ENCODE measurements at places on chromosomes 16 and 17.

DNA sequence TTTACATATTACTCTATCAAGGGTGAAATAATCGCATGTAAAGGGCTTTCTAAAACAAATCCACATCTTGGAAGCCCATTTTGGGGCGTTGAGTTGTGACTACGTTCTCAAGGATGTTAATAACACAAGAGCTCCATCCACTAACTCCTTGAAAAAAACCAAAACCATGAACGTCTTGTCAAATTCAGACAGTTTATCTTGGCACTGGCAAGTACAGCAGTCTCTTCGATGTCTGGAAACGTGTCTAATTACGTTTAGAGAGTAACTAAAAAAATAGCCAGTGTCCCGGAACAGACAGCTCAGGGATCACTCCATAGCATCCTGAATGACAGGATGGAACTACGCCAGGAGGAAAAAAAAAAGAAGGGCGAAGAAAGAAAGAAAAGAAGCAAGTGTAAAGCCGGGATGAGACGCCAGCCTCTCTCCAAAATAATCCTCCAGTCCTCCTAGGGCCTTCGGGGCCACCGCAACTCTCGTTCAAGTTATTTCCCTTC, 954 bp downstream of the MYO1D start:
- DNase-seq: peak; percentile 19

DNA sequence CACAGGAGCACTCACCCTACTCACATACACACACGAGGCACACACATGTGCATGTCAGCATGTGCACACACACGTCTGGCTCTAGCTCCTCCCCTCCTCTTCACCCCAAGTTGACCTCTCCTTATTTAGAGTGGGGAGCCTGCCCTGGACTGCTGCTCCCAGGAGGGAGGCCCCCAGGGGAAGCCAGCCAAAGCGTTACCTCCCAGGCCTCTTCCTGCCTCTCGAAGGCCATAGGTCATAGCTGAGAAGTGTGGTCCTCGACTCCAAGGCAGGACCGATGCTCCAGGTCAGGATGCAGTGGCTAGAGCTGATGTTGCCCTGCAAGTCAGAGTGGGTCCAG, 18.8 kb downstream of the POLR3K start:
- DNase-seq: no peak

DNA sequence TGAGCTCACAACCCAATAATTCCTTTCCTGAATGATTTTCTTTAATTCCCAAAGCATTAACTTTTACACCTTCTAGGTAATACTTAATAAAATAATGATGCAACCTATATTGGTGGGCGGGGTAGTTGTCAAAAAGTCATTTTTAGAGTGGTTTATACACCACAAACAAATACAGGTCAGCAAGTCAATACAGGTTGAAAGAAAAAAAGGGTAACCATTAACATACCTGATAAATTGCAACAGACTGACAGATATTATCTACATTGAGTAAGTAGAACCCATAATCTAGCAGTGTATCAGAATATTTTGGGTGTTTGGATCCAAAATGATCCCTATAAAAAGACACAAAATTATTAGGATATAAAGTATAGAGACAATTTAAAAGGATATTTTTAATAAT, 39.3 kb downstream of the CHCT1 start:
- no peak for DNase-seq

GRCh38 chr16:12652924-12653323, 150.8 kb downstream of the CPPED1 start:
- no peak for DNase-seq

DNA sequence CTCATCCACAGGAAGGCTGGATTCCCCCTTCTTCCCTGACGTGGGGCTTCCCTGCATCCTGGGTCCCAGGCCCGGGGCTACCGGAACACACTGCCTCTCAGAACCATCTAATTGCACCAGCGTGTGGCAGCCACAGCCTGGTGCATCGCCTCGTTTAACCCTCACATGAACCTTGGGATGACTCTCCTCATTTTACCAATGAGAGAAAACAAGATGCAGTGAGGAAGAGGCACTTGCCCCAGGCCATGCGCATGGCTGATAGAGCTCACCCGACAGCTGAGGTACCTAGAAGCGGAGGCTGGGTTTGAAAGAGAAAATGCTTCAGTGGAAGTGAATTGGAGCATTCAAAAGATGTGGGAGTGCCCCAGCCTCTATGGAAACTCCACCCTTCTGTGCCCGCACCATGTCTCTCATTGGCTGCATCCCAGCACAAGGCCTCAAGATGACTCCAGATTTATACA, 162.3 kb downstream of the KATNIP start:
- no peak for DNase-seq
